Caco-2 (cell line): ENCODE measurements at places on chromosomes 5 and 9. TPM values are rescaled to one million over a fixed set of nuclear protein-coding genes. Genes with fewer than 3 reads are reported as not detected.

Gene GCNT4
- total RNA-seq: 2.5 and 3.0 TPM in 2 replicates

Gene NOL8
- total RNA-seq: 22.3 and 29.4 TPM in 2 replicates

Gene SNX30
- total RNA-seq: 20.6 and 21.8 TPM in 2 replicates

Gene MAN1B1
- 57.7 and 58.0 TPM in 2 replicates for total RNA-seq

Gene IL7R
- total RNA-seq: not detected in 2 replicates

Gene SLC6A18
- total RNA-seq: not detected in 2 replicates

Gene NRG2
- total RNA-seq: 0.59 TPM in 1 of 2 replicates, not detected in the other

Gene SECISBP2
- total RNA-seq: 21.0 and 23.2 TPM in 2 replicates

Gene AQP7
- total RNA-seq: 2.2 and 2.4 TPM in 2 replicates

Gene SLC6A19
- 0.29 and 0.32 TPM in 2 replicates for total RNA-seq

Gene ZSWIM6
- 10.0 and 10.7 TPM in 2 replicates for total RNA-seq

Gene ZNG1F
- total RNA-seq: 4.9 and 5.2 TPM in 2 replicates

Gene NUTM2G
- total RNA-seq: not detected in 2 replicates

Gene INSL6
- not detected in 2 replicates for total RNA-seq

Gene ZNF658
- 0.45 and 0.86 TPM in 2 replicates for total RNA-seq

Gene C5orf52
- not detected in 2 replicates for total RNA-seq

Gene SNCB
- not detected in 2 replicates for total RNA-seq

Gene PCDHGA5
- 0.57 and 0.72 TPM in 2 replicates for total RNA-seq

Gene PAM
- 48.0 and 50.1 TPM in 2 replicates for total RNA-seq

Gene ACOT12
- total RNA-seq: 1.4 TPM in 2 replicates

Gene PTGES2
- total RNA-seq: 114 and 123 TPM in 2 replicates

Gene EQTN
- total RNA-seq: not detected in 2 replicates

Gene ARL10
- total RNA-seq: 2.1 and 2.3 TPM in 2 replicates

Gene TAF11L13
- not detected in 2 replicates for total RNA-seq

Gene TAF11L4
- total RNA-seq: not detected in 2 replicates

Gene PNPLA7
- 1.8 TPM in 2 replicates for total RNA-seq

Gene PCDHB12
- 0.12 TPM in 1 of 2 replicates, not detected in the other for total RNA-seq

Gene PSAT1
- total RNA-seq: 93.6 and 112 TPM in 2 replicates

Gene SYNPO
- 22.4 and 25.1 TPM in 2 replicates for total RNA-seq

Gene BRD9
- 76.2 and 77.5 TPM in 2 replicates for total RNA-seq

Gene EXD3
- 10.9 and 11.2 TPM in 2 replicates for total RNA-seq

Gene RNF14
- 35.1 and 38.7 TPM in 2 replicates for total RNA-seq

Gene GLRA1
- not detected in 2 replicates for total RNA-seq

Gene SPARC
- 16.1 and 22.7 TPM in 2 replicates for total RNA-seq

Gene PCDH1
- total RNA-seq: 1.5 and 1.8 TPM in 2 replicates

Gene ORM2
- 45.5 and 46.0 TPM in 2 replicates for total RNA-seq

Gene ERAP2
- 3.9 and 4.5 TPM in 2 replicates for total RNA-seq

Gene HNRNPK
- 476 and 485 TPM in 2 replicates for total RNA-seq

Gene OR1L8
- total RNA-seq: not detected in 2 replicates

Gene HAVCR1
- total RNA-seq: 135 and 144 TPM in 2 replicates

Gene PHF24
- total RNA-seq: 0.12 TPM in 1 of 2 replicates, not detected in the other

Gene GABRG2
- total RNA-seq: 0.86 and 1.9 TPM in 2 replicates

Gene CENPH
- 30.2 and 32.4 TPM in 2 replicates for total RNA-seq

Gene PCAT7
- total RNA-seq: 10.4 and 10.6 TPM in 2 replicates

Gene CTXN3
- not detected in 2 replicates for total RNA-seq

Gene NKD2
- 13.6 and 17.7 TPM in 2 replicates for total RNA-seq

Gene IL13
- total RNA-seq: not detected in 2 replicates

Gene REEP5
- total RNA-seq: 88.2 and 99.3 TPM in 2 replicates

Gene TMEFF1
- 2.7 and 4.2 TPM in 2 replicates for total RNA-seq

Gene DPYSL3
- 106 and 109 TPM in 2 replicates for total RNA-seq

Gene TRIM23
- 11.0 and 12.0 TPM in 2 replicates for total RNA-seq

Gene CCL21
- total RNA-seq: not detected in 2 replicates

Gene FRMPD1
- not detected in 2 replicates for total RNA-seq

Gene TYRP1
- not detected in 2 replicates for total RNA-seq

Gene OR1J4
- not detected in 2 replicates for total RNA-seq

Gene SAPCD2
- 53.3 and 57.5 TPM in 2 replicates for total RNA-seq

Gene PRKAA1
- total RNA-seq: 64.6 and 69.2 TPM in 2 replicates
